ENCODE measurements at places on chromosomes 7 and 10.

DNA sequence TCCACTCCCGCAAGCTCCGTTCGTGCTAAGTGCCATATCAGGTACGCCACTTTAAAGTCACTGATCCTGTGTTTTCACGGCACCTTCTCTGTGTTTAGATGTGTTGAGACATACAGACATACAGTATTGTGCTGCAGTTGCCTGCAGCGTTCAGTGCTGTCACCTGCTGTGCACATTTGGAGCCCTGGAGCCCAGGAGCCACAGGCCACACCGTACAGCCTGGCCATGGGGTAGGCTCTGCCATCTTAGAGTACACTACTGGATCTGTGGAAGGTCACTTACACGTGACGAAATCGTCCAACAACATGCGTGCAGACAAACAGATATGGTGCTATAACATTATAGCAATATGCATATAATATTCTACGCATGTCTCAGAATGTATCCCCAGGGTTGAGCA lies 111.3 kb downstream of the ELFN1 start:
- no peak for DNase-seq

- DNase-seq, result no peak
Measured at GRCh38 chr7:55970561-55970960, 6.2 kb downstream of the NIPSNAP2 start.

GRCh38 chr10:3071405-3072198 lies 4.3 kb downstream of the PFKP start:
- DNase-seq, result no peak

DNA sequence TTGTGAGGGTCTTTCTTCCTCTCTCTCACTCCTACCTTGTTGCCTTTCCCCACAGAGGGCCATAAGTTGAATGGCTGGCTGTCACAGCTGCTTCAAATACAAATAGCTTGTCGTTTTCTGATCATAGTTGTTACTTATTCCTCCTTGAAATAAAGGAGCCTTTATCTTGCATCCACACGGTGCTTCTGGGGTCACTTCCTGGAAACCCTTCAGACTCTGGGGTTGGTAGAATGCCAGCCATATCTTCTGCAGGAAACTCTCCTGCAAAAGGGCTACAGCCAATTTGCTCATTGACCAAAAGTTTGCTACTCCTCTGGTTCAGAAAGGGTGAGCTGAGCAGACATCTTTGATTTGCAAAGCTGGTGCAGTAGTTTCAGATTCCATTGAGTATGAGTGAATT lies 70.4 kb downstream of the FAM185A start:
- DNase-seq, result no peak

DNA sequence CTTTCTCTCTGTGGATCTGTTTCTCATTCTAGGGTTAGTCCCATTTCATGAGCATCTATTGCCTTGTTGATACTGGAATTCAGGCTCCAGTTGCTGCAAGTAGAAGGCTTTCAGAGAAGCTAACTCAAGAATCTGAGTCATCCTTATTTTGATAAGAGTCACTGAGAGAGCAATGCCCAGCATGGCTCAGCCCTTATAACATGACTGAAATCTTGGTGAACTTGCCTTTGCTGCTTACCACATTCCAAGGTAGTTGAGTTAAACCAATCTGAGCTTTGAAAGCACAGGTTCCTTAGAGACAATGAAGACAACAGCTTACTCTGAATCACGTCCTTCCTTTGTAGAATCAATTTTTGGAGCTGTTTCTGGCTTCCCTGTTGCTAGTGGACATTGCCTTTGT lies 53.6 kb upstream of the CHCHD3 start:
- no peak for DNase-seq

DNA sequence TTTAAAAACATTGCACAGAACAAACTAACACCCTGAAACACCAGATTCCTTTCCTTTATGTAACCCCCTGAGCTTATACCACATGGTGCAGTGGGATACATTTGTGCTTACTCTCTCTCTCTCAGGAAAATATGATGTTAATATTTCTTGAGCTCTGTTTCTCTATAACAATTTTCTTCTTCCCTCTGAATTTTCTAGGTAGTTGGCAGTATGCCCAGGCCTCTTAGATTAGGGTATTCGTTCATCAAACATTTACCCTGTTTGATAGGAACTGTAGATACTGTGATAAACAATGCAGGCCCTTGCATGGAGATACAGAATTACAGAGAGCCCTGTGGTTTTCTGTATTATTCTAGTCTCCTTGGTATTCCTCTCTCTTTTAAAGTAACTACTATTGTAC lies 567.8 kb downstream of the IPMK start:
- no peak for DNase-seq

DNA sequence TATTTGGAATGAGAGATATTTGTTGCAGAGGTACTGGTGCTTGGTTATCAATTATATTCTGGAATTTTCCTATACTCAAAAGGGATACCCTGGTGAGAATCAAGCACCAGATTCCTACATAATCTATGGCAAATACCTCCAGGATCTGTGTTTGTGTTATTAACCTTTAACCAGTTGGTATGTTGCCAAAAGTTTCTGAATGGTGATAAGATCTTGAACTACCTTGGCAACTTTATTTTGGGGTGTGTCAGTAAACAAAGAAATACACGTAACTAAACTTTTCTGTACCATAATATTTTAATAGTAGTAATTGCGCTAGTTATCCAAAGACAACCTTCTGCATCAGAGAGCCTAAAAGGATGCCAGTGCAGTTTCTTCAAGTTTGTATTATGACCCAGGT lies 13.4 kb downstream of the SCIN start:
- DNase-seq, result no peak

GRCh38 chr7:4017081-4017480 lies 665.0 kb upstream of the FOXK1 start:
- no peak for DNase-seq

GRCh38 chr7:11332865-11333228 lies 359.2 kb downstream of the PHF14 start:
- no peak for DNase-seq

DNA sequence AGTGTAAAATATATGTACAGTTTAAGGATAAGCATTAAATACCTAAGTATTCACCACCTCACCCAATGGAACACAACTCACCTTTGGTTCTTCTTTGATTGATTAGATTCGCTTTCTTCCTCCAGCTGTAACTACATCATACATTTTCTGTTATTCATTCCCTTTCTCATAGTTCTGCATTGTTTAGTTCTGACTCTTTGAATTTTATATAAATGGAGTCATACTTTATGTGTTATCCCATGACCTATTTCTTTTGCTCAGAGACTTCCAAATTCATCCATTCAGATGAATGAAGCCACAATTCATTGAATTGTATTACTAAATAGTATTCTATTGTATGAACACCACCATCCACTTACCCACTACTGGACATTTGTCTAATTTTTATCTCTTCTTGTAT lies 12.3 kb downstream of the THNSL1 start:
- no peak for DNase-seq

GRCh38 chr10:100183481-100183880 lies 2.3 kb downstream of the ERLIN1 start:
- no peak for DNase-seq

DNA sequence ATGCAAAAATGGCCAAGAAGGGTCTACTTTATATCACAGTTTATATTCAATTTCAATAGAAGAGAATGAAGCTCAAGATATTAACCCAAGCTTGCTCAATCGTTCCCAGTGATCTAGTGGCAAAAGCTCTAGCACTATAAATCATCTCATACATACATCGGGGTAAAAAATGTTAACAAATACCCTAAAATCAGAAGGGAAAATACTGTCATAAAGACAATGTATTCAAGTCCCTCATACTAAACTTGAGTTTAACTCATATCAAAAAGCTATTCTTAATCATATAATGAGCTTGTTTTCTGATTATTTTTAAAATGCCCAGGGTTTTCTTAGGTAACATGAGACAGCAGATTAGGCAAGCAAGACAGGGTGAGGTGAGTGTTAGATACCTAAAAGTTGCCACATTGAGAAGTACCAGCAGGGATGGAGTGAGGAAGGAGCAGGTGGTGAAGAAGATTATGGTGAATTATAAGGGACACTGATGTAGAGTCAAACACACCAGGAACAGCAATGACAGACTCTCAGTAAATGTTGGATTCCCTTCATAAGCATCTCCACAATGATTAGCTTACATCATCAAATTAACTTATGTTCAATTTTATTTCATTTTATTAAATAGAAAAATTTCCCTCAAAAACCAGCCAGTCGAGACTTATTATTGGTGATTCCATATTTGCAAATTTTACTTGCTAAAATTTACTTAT lies 46.2 kb downstream of the ELAPOR2 start:
- no peak for DNase-seq

Measured in CD4-positive, alpha-beta T cell treated with Interleukin-4 for 1 hour (primary cell).